Hematopoietic multipotent progenitor cell treated with erythropoietin and hydrocortisone succinate and interleukin-3 and kit ligand, for 4 days (in vitro differentiated cells): ENCODE measurements at places on chromosomes 5 and 9.
A peak's percentile ranks its signal among the peaks of the same experiment; 100 is the strongest.

DNA sequence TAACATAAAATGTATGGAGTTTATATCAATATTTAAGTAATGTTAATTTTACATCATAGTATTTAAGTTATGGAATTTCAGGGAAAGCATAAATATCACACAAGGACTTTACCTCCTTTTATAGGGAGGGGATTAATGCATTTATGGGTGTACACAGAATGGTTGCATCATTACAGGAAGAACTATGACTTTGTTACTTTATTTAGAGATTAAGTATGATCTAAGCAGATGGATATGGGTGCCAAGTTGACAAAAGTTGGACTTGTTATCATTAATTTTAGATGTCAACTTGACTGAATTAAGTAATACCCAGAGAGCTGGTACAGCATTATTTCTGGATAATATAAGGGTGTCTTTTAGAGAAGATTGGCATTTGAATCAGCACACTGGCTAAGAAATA, 160.5 kb upstream of the CDH10 start:
- DNase-seq: no peak

DNA sequence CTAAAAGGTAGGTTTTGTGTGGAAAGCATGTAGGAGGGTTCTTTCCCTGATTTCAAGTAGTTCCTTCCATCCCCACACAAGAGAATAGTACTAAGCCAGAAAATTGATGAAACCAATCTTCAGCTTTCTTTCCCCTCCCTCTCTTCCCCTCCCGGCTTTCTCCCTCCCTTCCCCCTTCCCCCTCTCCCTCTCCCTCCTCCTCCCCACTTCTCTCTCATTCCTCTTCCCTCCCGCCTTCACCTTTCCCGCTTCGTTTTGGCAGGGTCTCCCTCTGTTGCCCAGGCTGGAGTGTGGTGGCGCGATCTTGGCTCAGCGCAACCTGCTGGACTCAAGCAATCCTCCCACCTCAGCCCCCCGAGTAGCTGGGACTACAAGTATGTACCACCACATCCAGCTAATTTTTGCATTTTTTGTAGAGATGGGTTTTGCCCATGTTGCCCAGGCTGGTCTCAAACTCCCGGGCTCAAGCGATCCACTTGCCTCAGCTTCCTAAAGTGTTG, 85.8 kb downstream of the ZCCHC7 start:
- DNase-seq: no peak

GRCh38 chr5:73515232-73515631, 17.0 kb downstream of the BTF3 start:
- peak; percentile 26 for DNase-seq

DNA sequence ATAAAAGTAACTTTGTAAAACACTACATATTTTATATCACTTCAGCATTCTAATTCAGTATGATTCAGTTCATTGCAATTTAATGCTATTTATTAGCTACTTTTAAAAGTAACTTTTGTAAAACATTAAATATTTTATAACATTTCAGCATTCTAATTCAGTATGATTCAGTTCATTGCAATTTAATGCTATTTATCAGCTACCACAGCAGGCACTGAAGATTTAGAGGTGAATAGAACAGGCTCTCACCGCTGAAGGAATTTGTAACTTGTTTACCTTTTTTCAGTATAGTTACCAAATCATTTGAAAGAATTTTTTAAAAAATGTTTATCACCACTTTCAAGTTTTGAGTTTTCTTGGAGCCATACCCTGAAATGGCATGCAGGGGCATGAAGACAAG, 266.4 kb upstream of the DAB2 start:
- DNase-seq: no peak
